Inflammatory macrophage (primary cell): ENCODE measurements at places on chromosomes 7 and 10.

- no peak for DNase-seq
These were observed 3.0 kb downstream of the VIPR2 start for GRCh38 chr7:159141660-159142059.

- no peak for DNase-seq
These were observed 20.7 kb upstream of the GIMAP8 start for GRCh38 chr7:150429699-150430098.

DNA sequence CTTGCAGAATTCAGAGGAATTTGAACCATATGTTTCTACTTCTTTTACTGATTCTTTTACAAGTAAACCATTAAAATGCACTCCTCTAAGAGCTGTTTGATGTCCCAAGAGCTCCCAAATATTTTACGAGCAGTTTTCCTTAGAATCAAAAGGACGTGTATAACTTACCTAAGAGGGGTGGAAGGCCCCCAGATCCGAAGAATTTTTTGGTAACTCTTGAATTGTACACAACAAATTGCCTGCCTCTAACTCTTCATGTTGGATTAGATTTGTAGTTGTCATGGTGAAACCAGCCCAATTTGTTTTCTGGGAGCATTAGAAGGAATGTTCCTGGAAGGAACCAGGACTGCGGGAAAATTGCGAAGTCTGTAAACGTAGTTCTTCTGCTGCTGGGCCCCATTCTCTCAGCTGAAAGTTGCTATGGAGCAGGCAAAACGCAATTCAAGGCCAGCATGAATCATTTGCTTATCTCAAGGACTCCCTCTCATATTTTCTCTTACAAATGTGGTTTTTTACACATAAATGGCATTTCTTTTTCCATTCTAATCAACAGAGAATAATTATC, 124.8 kb upstream of the TMEM72 start:
- no peak for DNase-seq

GRCh38 chr10:110241841-110242240, 34.4 kb downstream of the MXI1 start:
- no peak for DNase-seq

GRCh38 chr10:74730246-74730645, 96.2 kb upstream of the KAT6B start:
- no peak for DNase-seq

DNA sequence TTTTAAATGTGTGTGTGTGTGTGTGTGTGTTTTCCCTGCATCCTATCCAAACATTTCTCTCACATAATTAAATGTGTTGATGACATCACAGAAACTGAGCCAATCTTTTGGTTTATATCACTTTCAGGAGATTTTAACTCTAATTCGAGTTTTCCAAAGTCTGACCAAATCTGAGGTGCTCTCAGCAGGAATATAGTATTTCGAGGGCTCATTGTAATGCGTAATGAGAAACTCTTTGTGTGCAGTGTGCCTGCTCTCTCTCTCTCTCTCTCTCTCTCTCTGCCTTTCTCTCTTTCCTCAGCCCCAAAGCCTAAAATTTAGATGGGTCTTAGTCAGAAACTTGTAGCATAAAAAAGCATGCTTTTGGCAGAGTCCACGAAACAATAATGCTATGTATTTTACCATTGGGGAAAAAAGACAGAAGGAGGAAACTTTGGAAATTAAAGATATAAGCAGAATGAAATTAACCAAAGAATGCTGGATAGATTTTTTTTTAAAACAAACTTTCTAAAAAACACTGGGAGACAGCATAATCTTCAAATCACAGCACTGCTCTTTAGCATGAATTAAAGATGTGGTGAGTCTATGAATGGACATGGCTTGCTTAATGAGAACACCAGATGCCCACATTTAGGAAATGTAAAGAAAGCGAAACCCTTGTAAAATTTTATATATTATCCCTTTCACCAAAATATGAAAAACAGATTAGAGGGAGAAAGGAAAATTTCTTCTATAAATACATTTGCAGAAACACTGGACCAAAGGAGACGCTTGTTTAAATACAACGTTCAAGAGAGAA, 206.8 kb upstream of the HABP2 start:
- DNase-seq, result no peak

GRCh38 chr7:4163565-4164203, 518.4 kb upstream of the FOXK1 start:
- DNase-seq, result no peak

GRCh38 chr10:7832060-7832459, 13.8 kb downstream of the TAF3 start:
- no peak for DNase-seq
